ENCODE measurements at places on chromosomes 6 and 20. TPM values are rescaled to one million over a fixed set of nuclear protein-coding genes. Genes with fewer than 3 reads are reported as not detected.

BAG2 gene
- total RNA-seq, result 12.4 TPM

C20orf173 gene
- not detected for total RNA-seq

VSTM2L gene
- total RNA-seq, result not detected

SIRPB2 gene
- total RNA-seq, result not detected

ADGB gene
- total RNA-seq, result not detected

DNA sequence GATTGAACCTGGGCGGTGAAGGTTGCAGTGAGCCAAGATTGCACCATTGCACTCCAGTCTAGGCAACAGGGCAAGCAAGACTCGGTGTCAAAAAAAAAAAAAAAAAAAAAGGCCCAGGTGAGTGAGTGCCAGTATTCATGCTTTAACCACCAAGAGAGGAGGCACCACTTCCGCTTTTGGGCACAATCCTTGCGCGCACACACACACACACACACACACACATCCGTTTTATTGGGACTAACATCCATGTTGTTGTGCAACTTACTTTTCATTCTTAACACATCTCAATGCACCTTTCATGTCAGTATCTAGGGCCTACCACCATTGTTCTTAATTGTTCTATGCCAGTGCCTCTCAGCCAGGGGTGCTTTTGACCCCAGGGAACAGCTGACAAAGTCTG is 263.0 kb downstream of the CDC5L start:
- peaks cover 4% of the 10 kb centered on the region for H3K27me3 ChIP-seq
- H3K36me3 ChIP-seq, result no peaks in the 10 kb centered on the region
- H3K4me3 ChIP-seq, result no peak overlapping the region
- H3K27ac ChIP-seq, result no peak overlapping the region
- DNase-seq, result no peak

DNA sequence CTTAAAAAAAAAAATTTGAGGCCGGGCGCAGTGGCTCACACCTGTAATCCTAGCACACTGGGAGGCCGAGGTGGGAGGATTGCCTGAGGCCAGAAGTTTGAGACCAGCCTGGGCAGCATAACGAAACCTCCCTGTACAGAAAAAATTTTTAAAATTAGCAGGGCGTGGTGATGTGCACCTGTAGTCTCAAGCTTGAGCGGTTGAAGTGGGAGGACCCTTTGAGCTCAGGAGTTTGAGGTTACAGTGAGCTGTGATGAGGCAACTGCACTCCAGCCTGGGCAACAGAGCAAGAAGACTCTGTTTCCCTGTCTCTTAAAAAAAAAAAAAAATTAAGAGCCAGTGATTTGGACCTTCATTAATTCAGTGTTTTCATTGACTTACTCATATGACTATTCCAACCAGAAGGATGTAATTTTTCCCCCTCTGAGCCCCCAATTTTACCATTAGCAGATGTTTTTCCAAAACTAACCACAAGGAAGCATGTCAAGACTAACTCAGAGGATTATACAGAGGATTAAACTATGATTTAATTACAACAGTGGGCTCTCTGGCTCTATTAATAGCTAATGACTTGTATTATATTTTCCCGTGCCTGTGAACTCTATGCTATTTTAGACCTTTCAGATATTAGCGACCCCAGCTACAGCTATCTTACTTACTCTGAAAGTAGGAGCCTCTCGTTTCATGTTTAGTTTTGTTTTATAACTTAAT is 75.1 kb downstream of the ARID1B start:
- H3K27ac ChIP-seq, result no peak overlapping the region
- peaks cover 6% of the 10 kb centered on the region for H3K36me3 ChIP-seq
- DNase-seq, result no peak
- H3K4me3 ChIP-seq, result no peak overlapping the region
- H3K27me3 ChIP-seq, result no peaks in the 10 kb centered on the region

DNA sequence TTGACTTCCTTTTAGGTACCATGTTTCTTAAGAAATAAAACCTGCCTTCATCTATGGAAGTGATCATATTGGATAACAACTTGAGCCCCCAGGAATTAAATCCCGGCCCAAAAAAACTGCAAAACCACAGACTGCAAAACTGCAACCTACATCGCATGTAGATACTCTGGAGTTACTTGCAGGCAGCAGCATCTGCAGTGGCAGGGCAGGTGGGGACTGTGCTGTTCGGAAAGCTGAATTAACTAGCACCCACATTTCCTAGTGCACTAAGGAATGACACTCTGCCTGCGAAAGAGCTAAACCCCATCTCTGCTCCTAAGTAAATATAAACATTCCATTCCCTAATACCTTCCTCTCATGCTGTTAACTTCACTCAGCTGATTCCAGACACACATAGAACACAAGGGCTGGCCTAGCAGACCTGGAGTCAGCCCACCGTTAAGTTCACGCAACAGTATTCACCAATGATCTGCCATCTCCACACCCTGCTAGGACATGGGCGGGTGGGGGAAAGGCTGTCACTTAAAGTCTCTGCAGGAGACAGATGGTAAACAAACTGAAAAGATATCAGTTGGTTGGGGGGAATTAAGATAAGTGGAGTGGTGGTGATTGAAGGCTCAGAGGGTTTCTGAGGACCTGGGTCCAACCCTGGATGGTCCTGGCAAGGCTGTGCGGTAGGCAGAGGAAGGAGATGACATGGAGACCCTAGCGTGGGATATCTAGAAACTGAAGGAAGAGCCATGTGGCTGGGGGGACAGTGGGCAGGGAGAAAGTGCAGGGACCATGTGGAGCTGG is 128.4 kb downstream of the SYCP2 start:
- no peak for DNase-seq
- no peak overlapping the region for H3K4me3 ChIP-seq
- peaks cover 23% of the 10 kb centered on the region for H3K27me3 ChIP-seq
- H3K4me1 ChIP-seq, result no peaks in the 10 kb centered on the region
- H3K36me3 ChIP-seq, result no peaks in the 10 kb centered on the region

DNA sequence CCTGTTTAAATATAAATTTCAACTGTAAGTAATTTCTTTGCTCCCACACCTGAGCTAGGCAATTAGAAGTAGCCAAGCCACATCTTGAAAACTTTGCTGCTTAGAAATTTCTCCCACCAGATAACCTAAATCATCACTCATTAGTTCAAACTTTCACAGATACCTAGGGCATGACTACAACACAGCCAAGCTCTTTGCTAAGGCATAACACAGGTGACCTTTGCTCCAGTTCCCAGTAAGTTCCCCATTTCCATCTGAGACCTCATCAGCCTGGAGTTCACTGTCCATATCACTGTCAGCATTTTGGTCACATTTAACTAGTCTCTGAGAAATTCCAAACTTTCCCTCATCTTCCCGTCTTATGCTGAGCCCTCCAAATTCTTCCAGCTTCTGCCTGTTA is 79.8 kb upstream of the OPRM1 start:
- no peaks in the 10 kb centered on the region for H3K4me1 ChIP-seq
- DNase-seq, result no peak
- H3K4me3 ChIP-seq, result no peak overlapping the region
- peaks cover 7% of the 10 kb centered on the region for H3K27me3 ChIP-seq
- no peaks in the 10 kb centered on the region for H3K36me3 ChIP-seq
- H3K27ac ChIP-seq, result no peak overlapping the region

DNA sequence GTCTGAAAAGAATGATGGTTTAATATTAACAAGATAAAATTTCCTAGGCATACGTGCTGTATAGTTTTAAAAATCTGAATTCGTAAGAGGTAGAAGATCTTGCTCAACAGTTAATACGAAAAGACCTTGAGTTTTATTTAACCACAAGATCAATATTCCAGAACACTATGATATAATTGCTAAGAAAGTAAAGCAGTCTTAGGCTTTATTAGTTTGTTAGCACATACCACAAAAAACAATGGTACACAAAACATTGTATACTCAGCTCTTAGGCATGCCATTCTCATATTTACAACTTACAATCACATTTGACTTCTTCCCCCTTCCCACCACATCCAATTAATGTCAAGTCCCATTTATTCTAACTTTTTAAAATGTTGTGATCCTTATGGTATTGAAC is 24.4 kb upstream of the STXBP5 start:
- no peak overlapping the region for H3K4me3 ChIP-seq
- H3K27ac ChIP-seq, result no peak overlapping the region
- no peaks in the 10 kb centered on the region for H3K36me3 ChIP-seq
- DNase-seq, result no peak
- peaks cover 3% of the 10 kb centered on the region for H3K27me3 ChIP-seq
- no peaks in the 10 kb centered on the region for H3K4me1 ChIP-seq

Data from activated naive CD8-positive, alpha-beta T cell treated with anti-CD3 and anti-CD28 coated beads for 36 hours (primary cell).